Right renal pelvis (tissue), 4 donors: ENCODE measurements at places on chromosomes 2 and 18.

DNA sequence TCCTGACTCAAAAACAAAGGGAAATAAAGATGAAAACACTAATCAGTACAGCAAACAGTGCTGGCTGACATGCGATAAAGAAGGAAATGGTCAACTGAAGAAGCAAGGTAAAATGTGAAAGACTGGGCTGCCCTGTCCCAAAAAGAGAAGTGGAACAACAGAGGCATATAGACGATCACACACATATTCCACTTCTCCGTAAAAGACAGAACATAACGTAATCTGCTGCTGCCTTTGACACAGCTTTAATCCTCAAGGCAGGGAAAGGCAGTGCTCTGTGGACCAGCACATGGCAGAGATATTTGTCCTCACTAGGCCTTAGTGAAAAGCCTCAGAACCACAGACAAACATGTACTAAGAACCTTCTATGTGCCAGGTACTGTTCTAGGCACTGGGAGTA is 24.3 kb upstream of the REL start:
- DNase-seq, result no peak

- no peak for DNase-seq
These were observed 288.6 kb upstream of the GYPC start for GRCh38 chr2:126367361-126367760.

DNA sequence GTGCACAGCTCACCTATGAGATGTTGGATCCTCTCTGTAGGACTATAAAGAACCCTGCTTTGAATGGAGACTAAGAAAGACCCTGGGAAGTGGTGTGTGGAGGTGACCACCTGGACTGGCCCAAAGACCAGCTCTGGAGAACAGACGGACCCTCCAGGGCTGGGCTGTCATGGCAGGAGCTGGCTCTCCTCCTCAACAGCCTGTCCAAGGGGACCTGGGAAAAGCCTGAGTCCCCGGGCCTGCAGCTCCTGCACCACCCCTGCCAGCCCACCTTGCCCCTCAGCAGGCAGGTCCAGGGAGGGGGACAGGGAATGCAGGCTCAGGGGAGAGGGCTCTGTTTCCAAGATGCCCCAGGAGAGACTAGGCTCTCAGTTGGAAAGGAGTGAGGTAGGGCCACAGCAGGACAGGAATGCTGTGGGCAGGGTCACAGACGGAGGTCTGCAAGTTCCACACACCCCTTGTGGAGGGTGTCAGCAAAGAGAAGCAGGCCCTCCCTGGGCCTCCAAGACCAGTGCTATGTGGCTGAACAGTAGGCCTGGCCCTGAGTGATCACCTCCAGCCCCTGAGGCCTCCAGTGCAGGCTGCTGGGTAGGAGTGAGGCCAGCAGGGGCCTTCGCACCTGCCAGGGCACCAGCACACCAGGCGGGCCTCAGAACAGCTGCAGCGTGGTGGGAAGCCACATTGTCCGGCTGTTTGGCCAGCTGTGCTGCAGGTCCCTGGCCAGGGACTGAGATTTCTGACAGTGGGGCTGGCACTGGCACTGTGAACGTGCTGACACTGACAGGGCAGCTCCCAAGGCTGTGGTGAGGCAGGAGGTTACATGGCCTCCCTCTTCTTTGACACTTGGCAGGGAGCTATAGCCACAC is 86.4 kb upstream of the OTOS start:
- DNase-seq, result no peak

DNA sequence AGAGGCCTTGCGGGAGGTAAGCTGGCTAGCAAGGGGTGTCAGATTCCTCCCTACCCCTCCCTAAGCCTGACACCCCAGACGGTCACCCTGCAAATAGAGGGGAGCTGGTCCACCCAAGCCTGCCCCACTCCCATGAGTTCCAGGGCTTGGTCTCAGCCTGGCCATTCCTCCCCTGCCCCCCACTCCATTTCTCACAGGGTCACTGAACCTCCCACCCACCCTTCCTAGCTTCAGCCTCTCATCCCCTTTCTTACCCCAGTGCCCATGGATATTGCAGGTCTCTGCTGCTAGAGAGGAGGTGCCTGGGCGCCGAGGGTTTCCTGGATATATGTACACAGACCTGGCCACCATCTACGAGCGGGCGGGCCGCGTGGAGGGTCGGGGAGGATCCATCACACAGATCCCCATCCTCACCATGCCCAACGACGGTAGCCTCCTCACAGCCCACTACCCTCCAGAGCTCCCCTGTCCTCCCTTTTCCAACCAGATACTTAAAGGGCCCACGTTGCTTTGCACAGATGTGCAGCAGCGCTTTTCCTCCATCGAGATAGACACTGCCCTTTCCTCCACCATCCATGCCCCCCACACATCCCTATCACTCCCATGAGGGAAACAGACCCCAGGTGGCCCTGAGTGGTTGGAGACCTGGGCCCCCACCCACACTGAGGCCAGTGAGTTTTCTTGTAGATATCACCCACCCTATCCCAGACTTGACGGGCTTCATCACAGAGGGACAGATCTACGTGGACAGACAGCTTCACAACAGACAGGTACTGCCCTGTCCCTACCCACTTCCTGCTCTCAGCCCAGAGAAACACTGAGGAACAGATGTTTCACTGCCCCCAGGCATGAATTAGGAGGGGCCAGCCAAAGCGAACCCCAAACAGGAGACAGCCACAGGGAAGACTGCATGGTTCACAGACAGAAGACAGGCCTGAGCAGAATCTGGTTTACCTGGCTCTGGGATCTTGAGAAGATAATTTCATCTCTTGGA is 15.2 kb upstream of the ANKRD53 start:
- DNase-seq, result no peak

- no peak for DNase-seq
These were observed 34.7 kb upstream of the FAM136A start for GRCh38 chr2:70336552-70336951.

- no peak for DNase-seq
These were observed 734.2 kb upstream of the CHAC2 start for GRCh38 chr2:53033411-53033810.

DNA sequence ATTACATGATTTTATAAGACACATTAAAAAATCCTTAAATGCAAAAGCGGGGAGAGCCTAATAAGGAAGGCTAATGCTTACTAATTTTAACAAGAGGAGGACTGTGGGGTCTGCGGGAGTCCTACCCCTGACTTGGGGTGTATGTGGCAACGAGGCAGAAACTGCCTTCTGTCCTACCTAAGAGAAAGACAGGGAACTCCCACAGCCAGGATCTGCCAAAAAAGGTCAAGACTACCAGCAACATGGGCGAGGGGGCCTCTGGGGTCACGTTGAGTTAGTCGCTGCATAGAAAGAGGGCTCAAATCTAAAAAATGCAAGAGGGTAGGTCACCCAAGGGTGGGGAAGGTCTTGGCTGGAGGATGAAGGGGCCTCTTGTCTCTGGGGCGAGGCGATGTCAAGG is 529 bp upstream of the AMER3 start:
- no peak for DNase-seq

DNA sequence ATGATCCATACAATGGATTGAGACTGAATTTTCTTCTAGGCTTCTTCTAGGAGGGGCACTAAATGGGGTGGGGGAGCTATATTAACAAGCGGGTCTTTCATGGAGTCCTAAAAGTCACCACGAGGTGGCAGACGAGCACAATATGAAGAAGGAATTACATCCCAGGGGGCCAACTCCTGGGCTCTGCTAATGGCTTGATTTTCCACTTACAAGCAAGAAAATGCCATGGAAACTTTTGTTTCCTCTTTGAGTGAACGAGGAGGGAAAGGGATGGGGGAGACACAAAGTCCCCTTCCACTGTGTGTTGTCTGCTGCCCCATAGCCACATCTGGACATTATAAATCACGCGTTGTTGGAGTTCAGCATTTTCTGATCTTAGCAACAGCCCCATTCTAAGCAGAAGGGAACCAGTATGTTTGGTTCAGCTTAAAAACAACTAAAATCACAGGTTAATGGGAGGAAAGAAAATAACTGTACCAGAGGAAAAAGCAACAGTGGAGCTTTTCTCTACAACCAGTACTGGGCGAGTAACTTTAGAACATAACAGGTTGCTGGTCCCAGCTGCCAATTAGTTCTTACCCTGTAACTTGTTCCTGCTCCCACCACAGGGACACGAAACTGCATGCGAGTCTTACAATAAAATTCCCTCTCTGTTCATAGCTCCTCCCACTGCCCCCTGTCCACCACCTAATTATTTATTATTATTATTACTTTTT is 285.0 kb upstream of the PARD3B start:
- peak; percentile 73 for DNase-seq

GRCh38 chr2:237022533-237022932 is 63.2 kb upstream of the COPS8 start:
- DNase-seq, result no peak

GRCh38 chr2:20758997-20759396 is 63.9 kb downstream of the LDAH start:
- no peak for DNase-seq

DNA sequence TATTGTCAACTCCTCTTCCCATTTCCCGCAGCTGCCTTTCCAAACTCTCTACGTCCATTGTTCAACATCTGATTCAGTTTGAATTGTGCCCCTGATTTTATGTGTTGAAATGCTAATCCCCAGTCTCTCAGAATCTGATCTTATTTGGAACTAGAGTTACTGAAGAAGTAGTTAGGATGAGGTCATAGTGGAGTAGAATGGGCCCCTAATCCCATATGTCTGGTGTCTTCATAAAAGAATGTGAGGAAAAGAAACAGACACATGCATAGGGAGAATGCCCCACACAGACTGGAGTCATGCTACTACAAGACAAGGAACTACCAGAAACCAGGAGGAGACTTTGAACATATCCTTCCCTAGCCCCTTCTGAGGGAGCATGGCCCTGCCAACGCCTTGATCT is 99.2 kb downstream of the LRP1B start:
- no peak for DNase-seq

DNA sequence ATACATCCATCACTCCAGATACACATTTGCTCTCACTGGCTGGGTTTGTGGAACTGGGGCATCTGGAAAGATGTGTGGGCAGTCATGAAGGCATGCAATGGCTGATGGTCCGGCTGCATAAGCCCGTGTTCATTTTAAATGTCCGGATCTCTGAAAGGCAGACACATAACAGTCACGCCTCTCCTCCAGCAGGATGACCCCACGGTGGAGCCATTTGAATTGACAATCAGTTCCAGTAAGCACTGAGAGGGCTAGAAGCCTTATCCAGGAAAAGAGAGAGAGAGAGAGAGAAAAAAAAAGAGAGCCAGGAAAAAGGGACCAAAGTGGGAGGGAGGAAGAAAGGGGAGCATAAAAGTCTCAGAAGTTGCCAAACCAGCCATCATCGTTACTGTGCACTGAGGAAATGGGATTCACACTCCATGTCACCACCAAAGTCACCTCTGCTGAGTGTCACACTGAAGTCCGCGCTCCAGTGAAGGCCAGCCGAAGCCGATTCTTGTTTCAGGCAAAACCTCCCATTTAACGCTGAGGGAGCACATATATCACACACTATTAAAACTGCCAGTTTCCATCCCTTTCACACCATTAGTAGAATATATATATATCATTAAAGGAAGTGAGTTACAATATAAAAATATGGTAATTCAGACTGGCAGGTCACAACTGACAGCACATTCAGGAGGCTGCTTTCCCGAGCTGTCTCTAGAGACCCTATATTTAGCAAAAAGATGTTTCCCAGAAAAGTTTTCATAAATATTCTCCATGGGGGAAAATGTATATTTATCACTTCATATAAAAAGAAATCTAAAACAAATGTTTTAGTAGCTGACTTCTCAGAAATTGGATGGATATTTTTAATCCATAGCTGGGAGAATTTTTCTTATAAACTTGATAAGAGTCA is 142.0 kb downstream of the ACTR3 start:
- no peak for DNase-seq

GRCh38 chr2:187302116-187302515 is 145.9 kb downstream of the CALCRL start:
- DNase-seq, result no peak

DNA sequence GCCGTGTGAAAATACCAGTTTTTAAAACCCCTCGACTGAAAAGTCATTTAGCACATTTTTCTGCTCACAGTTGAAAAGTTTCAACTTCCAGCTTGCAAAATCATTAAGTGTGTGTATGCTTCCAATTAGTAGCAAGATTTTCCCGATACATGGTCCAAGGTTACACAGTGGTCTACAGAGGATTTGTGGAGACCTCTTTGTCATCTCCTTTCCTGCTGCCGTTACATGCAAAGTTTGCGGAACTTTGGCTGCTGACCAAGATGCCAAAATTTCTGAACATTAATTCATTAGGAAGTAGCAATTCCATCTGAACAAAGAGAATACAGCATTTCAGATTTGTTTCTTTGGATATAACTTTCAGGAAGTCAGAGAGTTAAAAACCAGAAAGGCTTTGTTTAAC is 474.6 kb downstream of the PLCL1 start:
- DNase-seq, result no peak

DNA sequence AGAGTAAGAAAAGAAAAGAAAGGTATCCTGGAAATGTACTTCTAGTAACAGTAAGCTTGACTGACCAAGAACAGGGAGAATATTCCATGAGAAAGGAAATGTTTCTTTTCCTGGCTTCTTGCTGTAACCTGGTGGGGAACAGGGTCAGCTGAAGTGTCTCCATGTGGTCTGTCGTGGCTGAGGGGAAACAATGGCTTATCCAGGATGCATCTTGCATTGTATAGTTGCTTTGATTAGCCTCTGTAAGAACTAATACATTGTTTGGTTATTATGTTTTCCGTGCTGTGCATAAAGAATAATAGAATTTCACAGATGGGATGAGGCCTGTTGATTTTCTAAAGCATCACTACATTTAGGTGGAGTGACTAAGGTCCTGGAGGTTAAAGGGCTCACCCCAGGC is 4.9 kb downstream of the CREG2 start:
- DNase-seq, result no peak

- no peak for DNase-seq
These were observed 563.4 kb downstream of the XIRP2 start for GRCh38 chr2:167451496-167452289.

DNA sequence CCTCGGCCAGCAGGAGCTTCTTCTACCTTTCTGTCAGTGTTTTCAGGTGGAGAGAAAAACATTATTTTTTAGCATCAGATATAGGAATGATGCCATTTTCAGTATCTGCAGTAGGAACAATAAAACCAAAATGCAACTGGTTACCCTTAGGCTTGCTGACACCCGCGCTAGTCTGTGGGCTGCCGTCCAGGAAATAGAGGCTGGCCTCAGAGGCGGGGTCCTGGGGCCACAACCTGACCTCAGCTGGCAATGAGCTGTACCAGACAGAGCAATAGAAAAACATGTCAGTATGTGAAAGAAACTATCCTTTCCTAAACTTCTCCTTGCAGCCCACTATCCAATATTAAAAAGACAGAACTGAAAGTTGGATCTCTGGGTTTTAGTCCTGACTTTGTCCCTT is 4.6 kb upstream of the ST6GAL2 start:
- DNase-seq, result no peak

DNA sequence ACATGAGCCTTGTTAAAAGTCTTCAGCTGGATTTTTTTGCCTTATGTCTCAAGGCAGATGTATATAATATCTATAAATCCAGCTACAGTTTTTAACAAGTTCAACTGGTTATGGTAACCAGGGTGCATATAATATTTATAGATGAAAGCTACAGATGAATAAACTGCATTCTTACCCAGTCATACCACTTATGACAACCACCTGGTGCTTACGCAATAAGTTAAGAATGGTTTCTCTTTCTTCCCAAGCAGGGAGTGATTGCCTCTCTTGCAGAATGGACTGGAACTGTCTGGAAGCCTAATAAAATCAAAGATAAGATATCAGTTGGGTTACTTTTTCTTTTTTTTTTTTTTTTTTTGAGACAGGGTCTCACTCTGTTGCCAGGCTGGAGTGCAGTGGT is 19.6 kb downstream of the DHX57 start:
- DNase-seq, result no peak

- peak; percentile 18 for DNase-seq
These were observed 302.8 kb downstream of the NCKAP5 start for GRCh38 chr2:133265432-133265949.

GRCh38 chr18:9017167-9017904 is 85.2 kb upstream of the NDUFV2 start:
- DNase-seq, result peak; percentile 26
